Stimulated activated naive CD8-positive, alpha-beta T cell treated with anti-CD3 and anti-CD28 coated beads, Interleukin-15, Interleukin-2, amounts not matched to agents 100 U/mL and 50 U/mL, for 24 hours (primary cell): ENCODE measurements at places on chromosomes 5 and 9.

GRCh38 chr5:125057912-125058826 lies 311.7 kb upstream of the ZNF608 start:
- no peak for DNase-seq

- DNase-seq = no peak
These were observed 801.6 kb downstream of the KCTD16 start for GRCh38 chr5:144972317-144972716.

GRCh38 chr9:112861638-112862555 lies 28.8 kb downstream of the SLC46A2 start:
- no peak for DNase-seq

- no peak for DNase-seq
These were observed 153.9 kb downstream of the ELAVL2 start for GRCh38 chr9:23672151-23672550.

DNA sequence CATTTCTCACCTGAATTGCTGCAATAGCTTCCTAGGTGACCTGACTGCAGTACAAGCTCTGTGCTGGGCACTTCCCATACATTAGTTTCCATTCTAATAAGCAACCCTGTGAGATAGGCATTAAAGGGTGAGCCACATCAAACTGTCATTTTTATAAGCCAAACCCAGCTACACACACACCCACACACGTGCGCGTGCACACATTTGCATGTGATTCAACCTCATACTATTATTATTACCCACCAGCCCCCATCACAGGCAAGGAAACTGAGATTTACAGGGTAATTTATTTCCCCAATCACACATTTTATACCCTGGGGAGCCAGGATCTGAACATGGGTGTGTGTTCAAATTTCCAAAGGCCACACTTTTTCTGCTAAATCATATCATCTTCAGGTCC lies 93.6 kb downstream of the TTLL11 start:
- no peak for DNase-seq

GRCh38 chr5:82544004-82544403 lies 265.9 kb upstream of the RPS23 start:
- no peak for DNase-seq

GRCh38 chr5:132790201-132790865 lies 13.3 kb upstream of the SEPTIN8 start:
- DNase-seq = no peak

DNA sequence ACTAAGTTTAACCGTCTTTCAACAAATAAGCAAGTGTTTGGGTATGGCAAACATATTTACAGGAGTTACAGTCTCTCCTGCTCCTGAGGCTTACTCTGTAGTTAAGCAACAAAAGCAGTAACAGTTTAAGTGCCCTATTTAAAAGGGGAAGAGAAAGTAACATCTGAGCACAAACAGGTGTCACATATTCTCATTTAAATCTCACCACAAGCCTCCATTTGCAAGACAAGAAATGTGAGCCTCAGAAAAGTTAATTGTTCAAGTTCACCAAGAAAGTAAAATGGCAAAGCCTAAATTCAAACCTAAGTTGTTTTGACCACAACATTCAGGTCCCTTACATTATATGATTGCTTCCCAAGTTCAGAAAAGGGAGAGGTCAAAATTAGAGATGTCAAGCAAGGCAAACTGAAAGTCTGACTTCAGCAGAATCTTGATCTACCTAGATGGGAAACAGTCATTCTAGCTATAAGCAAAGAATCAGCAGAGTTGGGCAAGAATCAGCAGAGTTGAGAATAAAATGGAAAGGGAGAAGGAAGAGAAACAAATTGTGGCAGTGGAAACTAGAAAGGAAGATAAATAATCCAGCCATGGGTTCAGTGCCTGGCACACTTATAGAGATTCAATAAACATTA lies 93.4 kb downstream of the STRBP start:
- no peak for DNase-seq

DNA sequence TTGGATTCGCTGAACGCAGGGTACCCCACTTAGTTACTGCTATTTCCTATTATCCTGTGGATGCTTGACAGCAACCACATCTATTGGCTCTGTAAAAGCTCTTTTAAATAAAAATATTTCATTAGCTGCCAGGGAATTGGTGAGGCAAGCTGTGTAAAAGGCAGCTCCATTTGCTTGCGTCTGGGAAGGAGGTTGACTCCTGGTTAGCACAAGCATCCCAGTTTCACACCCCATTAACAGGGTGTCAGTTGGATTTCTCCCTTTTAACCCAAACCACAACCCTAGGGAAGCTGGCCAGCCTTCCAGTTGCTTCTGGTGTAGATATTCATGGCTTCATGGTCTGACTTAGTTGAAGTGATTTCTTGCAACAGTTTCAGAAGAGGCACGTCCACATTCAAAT lies 151.0 kb downstream of the GPBP1 start:
- DNase-seq = no peak
